Kidney (tissue), 22 donors: ENCODE measurements at places on chromosomes 7 and 10. TPM values are rescaled to one million over a fixed set of nuclear protein-coding genes. Genes with fewer than 3 reads are reported as not detected.

Gene CLRN3
- 9.4 TPM for total RNA-seq

Gene CYP3A7
- not detected for total RNA-seq

Gene SEMA3D
- 17.5 TPM for total RNA-seq

Gene MAGI2
- total RNA-seq, result 9.0 TPM

- DNase-seq, result no peak
Measured at GRCh38 chr10:128149267-128150014, 23.2 kb upstream of the MKI67 start.

- no peak for DNase-seq
Measured at GRCh38 chr10:57741751-57742150, 525.9 kb downstream of the IPMK start.

Gene SPDYE2
- 0.50 TPM for total RNA-seq

Gene GBX1
- not detected for total RNA-seq

DNA sequence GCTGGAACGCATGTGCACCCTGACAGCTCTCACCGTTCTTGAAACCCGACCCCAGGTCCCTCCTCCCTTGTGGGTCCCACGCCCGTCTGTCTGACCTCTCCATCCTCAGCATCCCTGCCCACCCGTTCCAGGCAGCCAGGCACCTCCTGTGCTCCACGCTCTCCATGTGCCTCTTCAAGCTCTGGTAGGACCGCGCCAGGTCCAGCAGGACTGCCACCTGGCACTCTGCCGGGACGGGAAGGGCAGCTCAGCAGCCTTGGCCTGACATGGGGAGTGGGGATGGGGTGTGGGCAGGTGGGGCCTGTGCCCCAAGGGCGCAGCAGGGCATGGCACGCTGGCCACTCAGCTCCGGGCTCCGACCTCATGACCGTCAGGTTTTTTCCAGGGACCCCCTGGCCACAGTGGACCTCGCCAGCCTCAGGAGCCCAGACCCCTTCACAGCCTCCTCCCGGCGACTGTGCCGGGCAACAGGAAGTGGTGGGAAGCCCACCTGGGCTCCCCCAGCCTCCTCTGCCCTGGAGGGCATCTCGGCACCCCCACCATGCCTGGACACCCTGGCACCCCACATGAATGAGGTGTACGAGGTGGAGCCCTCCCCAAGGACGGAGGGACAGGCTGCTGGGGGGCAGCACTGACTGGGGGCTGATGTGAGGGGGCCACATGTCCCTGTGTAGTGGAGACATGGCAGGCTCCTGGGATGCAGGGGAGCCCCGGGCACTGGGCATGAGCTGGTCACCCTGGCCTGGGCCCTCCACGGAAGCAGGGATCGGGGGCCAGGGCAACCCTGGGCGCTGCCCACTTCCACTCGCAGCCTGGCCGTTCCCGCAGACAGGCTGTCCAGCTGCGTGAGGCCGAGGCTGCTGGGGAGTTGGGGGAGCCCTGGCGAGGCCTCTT lies 25.1 kb upstream of the NKX6-2 start:
- DNase-seq, result peak; percentile 66

DNA sequence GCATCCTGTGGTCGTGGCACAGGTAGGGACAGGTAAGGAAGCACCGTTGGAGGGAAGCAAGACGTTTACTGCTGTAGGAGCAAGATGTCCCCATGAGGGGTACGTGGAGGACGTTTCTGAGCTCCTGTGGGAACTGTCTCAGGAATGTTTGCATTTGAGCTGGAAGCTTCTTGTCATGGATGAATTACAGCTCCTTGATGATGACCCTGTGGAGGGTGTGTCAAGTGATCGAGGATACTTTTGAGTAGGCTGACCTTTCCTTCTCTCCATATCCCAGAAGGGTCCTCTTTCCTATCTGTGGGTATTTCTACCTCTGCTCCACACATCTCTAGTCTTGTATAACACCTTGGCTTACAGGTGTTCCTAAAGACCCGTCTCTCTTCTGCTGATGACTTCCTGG lies 94.8 kb downstream of the PFKFB3 start:
- no peak for DNase-seq

DNA sequence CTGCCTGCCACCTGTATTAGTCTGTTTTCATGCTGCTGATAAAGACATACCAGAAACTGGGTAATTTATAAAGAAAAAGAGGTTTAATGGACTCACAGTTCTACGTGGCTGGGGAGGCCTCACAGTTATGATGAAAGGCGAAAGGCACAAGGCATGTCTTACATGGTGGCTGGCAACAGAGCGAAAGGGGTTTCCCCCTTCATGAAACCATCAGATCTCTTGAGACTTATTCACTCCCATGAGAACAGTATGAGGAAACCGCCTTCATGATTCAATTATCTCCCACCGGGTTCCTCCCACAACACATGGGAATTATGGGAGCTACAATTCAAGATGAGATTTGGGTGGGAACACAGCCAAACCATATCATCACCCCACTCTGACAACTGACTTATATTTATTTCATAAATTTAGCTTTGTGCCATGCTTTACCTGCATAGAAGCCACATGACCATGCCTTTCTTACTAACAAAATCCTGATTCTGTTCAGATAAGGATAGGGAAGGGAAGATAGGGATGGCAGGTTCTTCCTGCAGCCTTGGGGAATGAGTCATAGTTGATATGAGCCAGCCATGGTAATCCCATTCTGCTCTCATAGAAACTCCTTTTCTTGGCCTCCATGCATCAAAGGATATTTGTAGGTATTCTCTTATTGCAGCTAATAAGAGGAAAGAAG lies 191.3 kb upstream of the AGK start:
- no peak for DNase-seq

GRCh38 chr7:33760834-33761233 lies 144.5 kb upstream of the BMPER start:
- no peak for DNase-seq

Gene OR2A42
- total RNA-seq, result 0.06 TPM

GRCh38 chr7:55438757-55439525 lies 73.8 kb downstream of the LANCL2 start:
- no peak for DNase-seq

Gene HYAL4
- total RNA-seq, result not detected

GRCh38 chr10:69828144-69828870 lies 26.6 kb downstream of the COL13A1 start:
- no peak for DNase-seq

- no peak for DNase-seq
Measured at GRCh38 chr7:73612598-73613269, 11.6 kb downstream of the MLXIPL start.

- no peak for DNase-seq
Measured at GRCh38 chr10:48554656-48555055, 50.2 kb downstream of the ARHGAP22 start.

Gene PPP1R17
- not detected for total RNA-seq

DNA sequence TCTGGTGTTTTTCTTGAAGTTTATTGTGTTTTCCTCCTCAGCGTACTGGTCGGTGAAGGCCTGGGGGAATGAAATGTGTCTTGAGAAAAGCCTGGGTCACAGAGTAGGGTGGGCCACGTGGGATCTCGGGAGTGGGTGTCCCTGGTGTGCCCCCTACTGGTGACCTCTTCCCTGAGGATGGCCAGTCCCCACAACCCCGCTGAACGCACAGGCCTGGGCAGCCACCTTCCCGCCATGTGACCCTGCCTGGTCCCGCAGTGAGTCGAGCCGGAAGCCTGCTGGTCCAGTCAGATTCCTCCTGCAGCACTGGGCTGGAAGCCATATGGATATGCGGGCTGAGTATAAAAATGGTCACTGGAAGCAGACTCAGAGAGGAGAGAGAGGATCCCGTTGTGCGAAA lies 52.9 kb upstream of the GNA12 start:
- DNase-seq, result no peak

DNA sequence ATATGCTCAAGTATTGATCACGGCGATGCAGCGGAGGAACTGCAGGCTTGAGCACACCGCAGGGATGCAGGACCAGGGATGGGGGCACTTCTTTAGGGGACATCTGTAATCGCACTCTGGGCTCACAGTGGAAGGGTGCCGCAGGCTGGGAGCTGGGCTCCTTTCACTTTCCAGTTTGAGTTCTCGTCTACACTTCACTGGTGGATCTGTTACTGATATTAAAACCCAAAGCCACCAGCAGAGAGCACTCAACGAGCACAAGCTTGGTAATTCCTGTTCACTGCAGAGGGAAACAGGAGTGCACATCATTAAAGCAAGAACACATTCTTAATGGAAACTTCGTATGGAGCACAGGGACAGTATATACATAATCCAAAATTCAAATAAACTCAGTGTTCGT lies 91.3 kb downstream of the PARD3 start:
- no peak for DNase-seq

Gene RHEB
- 92.7 TPM for total RNA-seq

DNA sequence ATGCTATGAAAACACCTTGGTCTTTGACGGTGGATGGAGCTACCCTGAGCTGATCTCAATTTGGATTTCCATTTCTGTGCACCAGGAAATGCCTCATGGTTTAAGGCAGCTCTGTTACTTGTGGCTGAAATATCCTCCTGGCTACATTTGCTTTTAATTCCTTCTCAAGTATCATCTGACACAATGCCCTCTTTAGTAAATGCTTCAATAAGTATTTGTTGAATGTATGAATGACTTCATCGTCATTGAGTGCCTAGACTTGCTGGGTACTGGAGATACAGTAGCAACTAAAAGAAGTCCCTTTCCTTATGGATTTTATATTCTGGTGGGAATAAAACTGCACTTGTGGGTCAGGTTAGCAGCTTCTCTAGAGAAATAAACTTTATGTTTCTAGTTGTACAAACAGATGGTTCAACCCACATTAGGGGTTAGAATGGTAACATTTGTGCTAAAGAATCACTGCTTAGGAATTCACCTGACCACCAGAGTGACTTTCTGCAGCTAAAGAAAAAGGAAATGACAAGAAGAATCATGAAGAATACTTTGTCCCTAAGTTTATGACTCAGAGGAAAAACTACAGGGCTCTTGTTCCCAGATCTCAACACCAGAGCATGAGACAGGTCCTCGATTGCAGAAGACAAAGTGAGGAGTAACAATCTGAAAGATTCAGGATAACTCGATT lies 21.8 kb upstream of the SMNDC1 start:
- DNase-seq, result no peak

GRCh38 chr10:17445400-17445998 lies 8.9 kb downstream of the ST8SIA6 start:
- no peak for DNase-seq

- no peak for DNase-seq
Measured at GRCh38 chr7:36119005-36119706, 33.9 kb upstream of the EEPD1 start.

Gene GAD2
- total RNA-seq, result not detected

GRCh38 chr7:29921404-29922010 lies 68.1 kb downstream of the SCRN1 start:
- DNase-seq, result no peak

DNA sequence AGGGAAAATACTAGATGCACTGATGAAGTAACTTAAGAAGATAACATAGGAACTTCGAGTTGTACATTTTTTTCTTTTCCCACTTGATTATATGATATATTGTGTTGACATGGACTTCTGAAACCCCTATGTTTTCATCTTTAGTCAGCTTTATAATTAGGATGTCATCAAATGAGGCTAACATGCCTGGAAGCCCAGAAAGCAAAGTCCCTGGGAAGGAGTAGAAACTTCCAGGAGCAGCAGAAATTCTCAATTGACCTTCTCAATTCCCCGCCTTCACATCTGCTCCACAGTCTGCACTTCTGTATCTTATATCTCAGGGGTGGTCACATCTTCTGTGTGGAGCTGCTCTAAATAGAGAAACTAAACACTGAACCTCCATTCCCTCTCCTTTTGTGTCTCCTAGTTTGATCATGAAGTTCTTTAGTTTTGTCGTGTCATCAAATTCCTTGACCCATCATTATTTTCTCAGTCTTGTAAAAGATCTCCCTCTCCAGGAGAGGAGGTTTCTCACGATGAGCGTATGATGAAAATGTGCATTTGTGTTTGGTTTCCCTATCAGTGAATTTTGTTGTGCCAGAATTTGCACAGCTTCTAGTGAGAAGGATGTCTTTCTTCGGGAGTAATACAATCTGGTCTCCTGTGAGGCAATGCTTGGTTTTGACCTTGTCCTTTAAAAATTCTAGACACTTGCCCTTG lies 303.3 kb downstream of the SUGCT start:
- DNase-seq, result no peak

DNA sequence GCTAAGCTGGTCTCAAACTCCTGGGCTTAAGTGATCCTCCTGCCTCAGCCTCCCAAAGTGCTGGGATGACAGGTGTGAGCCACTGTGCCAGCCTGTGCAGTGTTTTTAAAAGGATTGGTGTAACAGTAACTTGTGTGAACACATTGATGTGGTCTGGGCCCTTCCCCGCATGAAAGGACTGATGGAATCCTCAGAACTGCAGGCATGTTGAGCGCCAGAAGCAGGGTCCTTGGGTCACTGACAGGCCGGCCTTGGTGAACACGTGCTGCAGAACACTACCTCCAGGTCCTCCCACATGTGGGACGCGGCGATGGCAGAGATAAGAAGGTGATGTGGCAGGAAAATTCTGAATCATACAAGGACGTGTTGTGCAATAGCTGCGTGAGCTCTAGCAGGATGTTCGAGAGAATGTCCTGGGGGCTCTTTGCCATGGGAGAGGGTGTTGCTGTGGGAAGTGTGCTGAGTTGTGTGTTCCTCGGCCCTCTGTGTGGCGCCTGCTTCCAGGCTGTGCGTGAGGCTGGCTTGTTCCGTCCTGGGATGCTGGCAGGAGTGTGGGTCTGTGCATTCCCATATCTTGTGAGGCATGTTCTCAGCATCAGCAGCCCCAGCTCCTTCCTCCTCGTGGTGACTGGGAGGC lies 68.2 kb downstream of the DNAJB6 start:
- DNase-seq, result peak; percentile 38

GRCh38 chr7:116500078-116500853 lies 728 bp downstream of the CAV2 start:
- DNase-seq, result peak; percentile 51

GRCh38 chr10:48899781-48900180 lies 39.9 kb downstream of the LRRC18 start:
- no peak for DNase-seq

GRCh38 chr10:74589851-74590250 lies 236.5 kb upstream of the KAT6B start:
- no peak for DNase-seq

GRCh38 chr10:3980144-3980543 lies 195.1 kb upstream of the KLF6 start:
- DNase-seq, result no peak

- DNase-seq, result no peak
Measured at GRCh38 chr10:127135844-127136577, 60.4 kb downstream of the INSYN2A start.

GRCh38 chr7:107048783-107049418 lies 4.4 kb downstream of the PRKAR2B start:
- no peak for DNase-seq

DNA sequence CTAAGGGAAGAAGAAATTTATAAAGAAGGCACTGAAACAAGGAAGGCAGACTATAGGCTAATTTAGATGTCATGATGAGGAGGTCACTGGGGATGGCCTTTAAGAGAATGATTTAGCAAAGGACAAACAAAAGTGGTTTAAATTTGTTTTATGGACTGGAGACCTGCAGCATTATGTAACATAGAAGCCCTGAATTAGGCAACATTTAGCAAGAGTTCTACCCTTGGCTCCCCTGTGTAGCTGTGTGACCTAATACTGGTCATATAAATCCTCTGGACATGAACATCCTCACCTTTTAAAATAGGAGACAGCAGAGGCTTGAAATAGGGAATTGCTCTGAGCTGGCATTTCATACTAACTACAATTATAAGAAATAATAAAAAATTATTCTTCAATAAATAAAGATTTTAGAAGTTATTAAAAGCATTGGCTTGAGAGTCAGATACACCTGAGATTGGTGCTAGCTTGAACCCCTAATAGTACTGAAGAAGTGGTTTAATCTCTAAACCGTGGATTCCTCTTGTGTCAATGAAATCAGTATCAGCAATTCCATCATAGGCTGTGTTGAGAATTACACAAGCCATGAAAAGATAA lies 48.9 kb downstream of the RNLS start:
- no peak for DNase-seq
